ENCODE measurements at places on chromosomes 1 and 21.

GRCh38 chr1:113938192-113938591 lies 9.1 kb downstream of the HIPK1 start:
- no peak for DNase-seq

GRCh38 chr1:27026621-27027574 lies 14.2 kb upstream of the TENT5B start:
- DNase-seq: no peak

- no peak for DNase-seq
Observed at GRCh38 chr21:34936883-34937563, 112.1 kb downstream of the RUNX1 start.

- no peak for DNase-seq
Observed at GRCh38 chr1:48693674-48694320, 82.9 kb downstream of the BEND5 start.

GRCh38 chr1:205661429-205662134 lies 18.7 kb downstream of the SLC45A3 start:
- DNase-seq: no peak

DNA sequence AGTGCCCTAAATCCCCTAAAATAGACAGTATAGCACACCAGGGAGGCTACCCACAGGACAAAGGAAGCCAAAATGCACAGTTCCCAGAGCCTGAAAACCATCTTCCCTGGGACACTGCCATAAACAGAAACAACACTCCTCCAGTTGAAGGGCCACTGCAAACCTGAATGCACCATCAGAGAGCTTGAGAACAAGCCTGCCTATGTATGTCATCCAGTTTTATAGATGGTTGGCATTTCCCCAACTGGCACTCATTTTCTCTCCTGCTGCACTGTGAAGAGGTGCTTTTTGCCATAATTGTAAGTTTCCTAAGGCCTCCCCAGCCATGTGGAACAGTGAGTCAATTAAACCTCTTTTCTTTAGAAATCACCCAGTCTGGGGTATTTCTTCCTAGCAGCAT lies 169.0 kb downstream of the AGBL4 start:
- no peak for DNase-seq

GRCh38 chr1:213526306-213526705 lies 461.5 kb upstream of the PROX1 start:
- DNase-seq: no peak

- DNase-seq: no peak
Observed at GRCh38 chr1:20124456-20125057, 5.2 kb upstream of the PLA2G2D start.

- DNase-seq: no peak
Observed at GRCh38 chr1:195238313-195238712, 1369.9 kb downstream of the KCNT2 start.

DNA sequence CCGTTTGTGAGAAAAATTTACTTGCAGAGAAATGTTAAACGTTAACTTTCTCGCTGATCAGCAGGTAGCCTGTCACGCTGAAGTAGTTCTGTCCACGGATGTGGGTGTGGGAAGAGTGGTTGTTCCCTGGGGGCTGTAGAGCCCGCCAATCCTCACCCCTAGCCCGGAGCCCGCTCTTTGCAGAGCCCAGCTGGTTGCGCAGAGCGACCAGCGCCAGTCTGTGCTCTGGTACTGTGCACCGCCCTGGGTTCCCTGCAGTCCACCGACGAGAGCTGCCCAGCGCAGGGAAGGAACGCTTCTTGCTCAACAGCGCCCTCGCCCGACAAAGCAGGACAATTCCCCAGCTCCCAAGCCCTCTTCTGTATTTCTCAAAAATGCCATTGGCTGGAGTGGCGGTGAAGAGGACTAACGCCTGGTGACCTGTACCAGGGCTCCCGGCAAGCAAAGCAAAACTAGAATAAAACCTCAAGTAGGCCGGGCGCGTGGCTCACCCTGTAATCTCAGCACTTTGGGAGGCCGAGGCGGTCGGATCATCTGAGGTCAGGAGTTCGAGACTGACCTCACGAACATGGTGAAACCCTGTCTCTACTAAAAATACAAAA lies 3.3 kb downstream of the RIPPLY3 start:
- peak; percentile 74 for DNase-seq

DNA sequence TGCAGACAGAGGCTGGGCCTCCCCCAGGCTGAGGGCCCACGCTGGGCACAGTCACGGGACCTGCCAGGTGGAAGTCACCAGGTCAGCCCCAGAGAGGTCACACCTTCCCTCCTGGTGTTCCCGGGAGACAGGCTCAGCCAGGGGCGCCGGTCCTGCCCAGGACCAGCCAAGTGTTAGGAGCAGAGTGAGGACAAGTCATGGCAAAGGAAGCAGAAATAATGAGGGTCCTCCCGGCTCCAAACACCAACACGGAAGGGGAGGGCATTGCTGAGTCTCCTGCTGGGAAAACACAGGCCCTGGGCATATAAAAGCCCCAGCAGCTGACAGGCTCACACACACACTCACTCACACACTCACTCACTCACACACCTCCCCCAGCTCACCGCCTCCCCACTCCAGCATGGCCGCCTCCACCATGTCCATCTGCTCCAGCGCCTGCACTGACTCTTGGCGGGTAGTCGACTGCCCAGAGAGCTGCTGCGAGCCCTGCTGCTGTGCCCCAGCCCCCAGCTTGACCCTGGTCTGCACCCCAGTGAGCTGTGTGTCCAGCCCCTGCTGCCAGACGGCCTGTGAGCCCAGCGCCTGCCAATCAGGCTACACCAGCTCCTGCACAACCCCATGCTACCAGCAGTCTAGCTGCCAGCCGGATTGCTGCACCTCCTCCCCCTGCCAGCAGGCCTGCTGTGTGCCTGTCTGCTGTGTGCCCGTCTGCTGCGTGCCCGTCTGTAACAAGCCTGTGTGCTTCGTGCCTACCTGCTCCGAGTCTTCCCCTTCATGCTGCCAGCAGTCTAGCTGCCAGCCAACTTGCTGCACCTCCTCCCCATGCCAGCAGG lies at the start of gene KRTAP10-10:
KRTAP10-10 (plus strand) TSS at position 339 of the 833 bp plus-strand sequence; CDS start at position 401, 62 bp downstream.
- no peak for DNase-seq

GRCh38 chr1:181149326-181150125 lies 61.0 kb downstream of the IER5 start:
- no peak for DNase-seq

- no peak for DNase-seq
Observed at GRCh38 chr1:196387766-196388165, 220.5 kb downstream of the KCNT2 start.

- DNase-seq: no peak
Observed at GRCh38 chr1:2206813-2207487, 12.4 kb upstream of the FAAP20 start.

- DNase-seq: no peak
Observed at GRCh38 chr1:231065510-231066241, 25.6 kb upstream of the FAM89A start.

GRCh38 chr1:47924270-47925048 lies 72.7 kb downstream of the TRABD2B start:
- DNase-seq: no peak

DNA sequence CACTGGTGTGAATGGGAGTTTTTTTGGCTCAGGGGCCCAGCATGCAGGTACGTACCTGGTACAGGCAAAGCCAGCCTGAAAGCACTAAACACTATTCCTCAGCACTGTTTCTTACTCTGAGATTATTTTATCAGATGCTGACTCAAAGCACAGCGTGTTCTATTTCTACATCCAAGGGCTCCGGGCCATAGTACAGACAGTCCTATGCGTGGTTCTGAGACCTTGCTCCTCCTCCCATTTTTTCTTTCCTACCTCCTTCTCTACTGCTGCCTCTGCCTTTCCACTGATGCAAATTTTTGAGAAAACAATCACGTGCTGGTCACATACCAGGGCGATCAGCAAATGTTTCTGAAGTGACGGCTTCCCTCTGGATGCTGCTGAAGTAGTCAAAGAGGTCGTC lies 36.3 kb downstream of the PDPN start:
- no peak for DNase-seq

- DNase-seq: no peak
Observed at GRCh38 chr21:26781331-26781730, 63.9 kb downstream of the ADAMTS1 start.

- DNase-seq: no peak
Observed at GRCh38 chr1:63750721-63751120, 23.1 kb upstream of the ROR1 start.

GRCh38 chr1:5473268-5473667 lies 519.0 kb downstream of the NPHP4 start:
- DNase-seq: no peak

- no peak for DNase-seq
Observed at GRCh38 chr1:191963286-191963685, 195.0 kb upstream of the RGS18 start.

DNA sequence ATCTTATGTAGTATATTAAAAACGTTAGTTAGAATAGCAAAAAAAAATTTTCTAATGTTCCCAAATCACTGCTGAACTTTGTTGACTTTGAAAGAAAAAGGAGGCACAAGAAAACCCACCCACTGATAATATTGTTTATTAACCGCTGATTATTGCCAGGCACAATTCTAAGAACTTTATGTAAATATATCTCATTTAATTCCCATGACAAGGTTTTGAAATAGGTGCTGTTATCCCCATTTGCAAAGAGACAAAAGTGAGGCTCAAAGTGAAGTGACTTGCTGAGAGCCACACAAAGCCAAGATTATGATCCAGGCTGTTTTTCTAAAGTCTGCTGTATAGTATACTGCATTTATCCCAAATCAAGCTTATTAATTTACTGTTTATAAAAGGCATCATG lies 56.4 kb downstream of the SASS6 start:
- DNase-seq: no peak

DNA sequence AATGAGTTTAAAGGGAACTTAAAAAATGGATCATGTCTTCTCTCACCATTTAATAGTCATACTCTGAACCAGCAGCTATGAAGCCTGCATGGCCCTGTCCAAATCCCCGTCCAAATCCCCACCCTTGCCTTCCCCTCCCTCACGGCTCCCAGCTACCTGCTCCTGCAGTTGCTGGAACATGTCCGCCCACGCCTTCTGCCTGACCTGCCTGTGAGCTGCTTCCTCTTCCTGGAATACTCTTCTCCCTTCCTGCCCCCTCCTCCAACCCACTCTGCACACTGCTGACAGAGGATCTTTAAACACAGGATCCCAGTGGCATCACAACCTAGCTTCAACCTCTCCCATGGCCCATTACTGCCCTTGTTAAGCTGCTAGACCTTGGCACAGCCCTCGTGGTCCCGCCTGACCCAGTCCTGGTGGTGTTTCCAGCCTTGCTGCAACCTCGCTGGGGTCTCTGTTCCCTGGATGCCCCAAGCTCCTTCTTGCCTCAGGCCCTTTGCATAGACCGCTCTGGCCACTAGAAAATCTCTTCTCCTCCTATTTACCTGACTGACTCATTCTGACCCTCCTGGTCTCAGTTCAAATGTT lies 118.3 kb downstream of the PTPRU start:
- no peak for DNase-seq

DNA sequence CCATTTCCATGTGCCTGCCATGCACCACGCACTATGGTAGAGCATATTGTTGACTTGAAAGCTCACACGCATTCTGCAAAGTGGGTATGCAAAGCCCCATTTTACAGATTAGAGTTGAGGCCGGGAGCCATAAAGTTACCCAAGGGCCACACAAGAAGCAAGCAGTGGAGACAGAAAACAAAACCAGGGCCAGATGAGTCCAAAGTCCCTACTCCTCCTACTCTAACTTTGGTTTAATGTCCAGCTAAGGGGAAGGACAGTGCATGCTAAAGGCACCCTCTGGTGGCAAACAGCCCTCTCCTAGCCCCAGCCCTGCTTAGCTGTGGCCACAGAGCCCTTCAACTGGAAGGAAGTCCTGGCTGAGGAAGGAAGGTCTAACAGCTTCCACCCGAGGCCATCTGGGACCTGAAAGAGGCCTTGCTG lies 74.9 kb downstream of the SLC66A1 start:
- no peak for DNase-seq

DNA sequence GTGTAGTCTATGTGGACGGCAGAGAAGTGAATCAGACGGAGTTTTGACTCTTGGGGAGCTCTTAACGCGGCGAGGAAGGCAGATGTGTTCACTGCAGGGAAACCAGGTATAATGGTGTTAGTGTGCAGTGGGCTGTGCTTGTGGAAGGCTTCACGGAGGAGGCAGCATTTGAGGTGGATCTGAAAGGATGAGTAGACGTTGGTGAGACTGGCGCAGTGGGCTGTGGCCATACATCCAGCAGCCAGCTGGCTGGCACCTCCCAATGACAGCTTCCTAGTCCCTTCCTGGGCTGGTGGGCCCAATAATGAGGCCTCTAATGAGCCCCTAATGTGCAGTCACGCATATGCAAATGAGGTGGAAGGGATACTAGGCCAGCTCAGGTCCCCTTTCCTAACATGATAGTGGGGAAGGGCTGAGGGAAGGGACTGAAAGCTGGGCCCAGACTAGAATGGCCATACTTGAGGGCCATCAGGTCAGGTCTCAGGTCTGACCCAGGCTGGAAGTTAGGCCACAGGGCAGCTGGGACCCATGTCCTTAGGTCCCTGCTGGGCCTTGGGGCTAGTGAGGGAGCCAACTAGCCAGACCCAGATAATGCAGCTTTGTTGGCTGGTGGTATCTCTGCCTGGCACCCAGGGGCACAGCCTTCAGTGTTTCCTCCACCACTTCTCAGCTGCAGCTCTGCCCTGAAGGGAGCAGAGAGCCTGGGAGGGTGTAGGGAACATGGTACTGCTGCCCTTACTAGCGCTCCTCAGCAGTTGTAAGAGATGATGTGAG lies 3.8 kb downstream of the MAP7D1 start:
- DNase-seq: no peak

GRCh38 chr21:22762463-22762862 lies 1764.3 kb downstream of the NCAM2 start:
- DNase-seq: no peak

- DNase-seq: no peak
Observed at GRCh38 chr1:13699936-13700520, at the start of gene PRDM2. Gene PRDM2, plus strand, starts transcription at chr1:13700188. Its CDS starts 15,418 bp downstream, at chr1:13715606.

GRCh38 chr1:223207293-223208066 lies 64.4 kb upstream of the TLR5 start:
- no peak for DNase-seq

Data from brain pericyte (primary cell).